ENCODE measurements at places on chromosomes 1 and 21.

DNA sequence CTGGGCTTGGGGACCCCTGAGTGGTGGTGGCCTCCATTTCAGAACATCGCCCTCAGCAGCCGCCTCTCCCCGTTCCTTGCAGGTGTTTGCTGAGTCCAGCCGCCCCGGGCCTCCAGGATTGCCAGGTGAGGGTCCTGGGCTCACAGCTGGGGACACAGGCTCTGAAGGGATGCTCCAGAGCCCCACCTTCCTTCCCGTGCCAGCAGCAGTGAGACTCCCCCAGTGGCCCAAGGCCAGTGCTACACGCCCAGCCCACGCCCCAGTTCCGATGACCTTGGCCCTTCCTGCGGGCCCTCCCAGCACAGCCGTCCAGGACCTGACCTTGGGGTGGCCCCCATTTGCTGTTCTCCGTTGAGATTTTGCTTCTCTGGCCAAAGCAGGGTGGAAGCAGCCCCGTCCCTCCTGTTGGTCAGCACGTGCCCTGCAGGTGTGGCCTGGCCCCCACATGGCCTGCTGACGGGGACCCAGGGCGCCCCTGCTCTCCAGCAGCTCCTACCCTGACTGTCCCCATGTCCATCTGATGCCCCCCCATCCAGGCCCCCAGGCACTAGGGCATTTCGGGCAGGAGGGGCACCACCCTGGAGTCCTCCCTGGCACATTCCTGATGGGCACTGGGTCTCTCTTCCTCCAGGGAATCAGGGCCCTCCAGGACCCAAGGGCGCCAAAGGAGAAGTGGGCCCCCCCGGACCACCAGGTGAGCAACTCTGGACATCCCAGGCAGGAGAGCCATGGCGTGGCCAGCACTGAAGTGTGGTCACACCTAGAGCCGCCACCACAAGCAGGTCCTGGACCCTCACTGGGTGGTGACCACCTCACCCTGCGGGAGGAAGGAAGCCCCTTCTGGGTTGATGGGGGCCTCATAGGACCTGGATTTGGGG is 45.0 kb downstream of the SLC19A1 start:
- DNase-seq: no peak

- DNase-seq: no peak
Measured at GRCh38 chr1:7253118-7253480, 467.8 kb downstream of the CAMTA1 start.

- DNase-seq: no peak
Measured at GRCh38 chr1:41497461-41498030, 13.1 kb upstream of the EDN2 start.

DNA sequence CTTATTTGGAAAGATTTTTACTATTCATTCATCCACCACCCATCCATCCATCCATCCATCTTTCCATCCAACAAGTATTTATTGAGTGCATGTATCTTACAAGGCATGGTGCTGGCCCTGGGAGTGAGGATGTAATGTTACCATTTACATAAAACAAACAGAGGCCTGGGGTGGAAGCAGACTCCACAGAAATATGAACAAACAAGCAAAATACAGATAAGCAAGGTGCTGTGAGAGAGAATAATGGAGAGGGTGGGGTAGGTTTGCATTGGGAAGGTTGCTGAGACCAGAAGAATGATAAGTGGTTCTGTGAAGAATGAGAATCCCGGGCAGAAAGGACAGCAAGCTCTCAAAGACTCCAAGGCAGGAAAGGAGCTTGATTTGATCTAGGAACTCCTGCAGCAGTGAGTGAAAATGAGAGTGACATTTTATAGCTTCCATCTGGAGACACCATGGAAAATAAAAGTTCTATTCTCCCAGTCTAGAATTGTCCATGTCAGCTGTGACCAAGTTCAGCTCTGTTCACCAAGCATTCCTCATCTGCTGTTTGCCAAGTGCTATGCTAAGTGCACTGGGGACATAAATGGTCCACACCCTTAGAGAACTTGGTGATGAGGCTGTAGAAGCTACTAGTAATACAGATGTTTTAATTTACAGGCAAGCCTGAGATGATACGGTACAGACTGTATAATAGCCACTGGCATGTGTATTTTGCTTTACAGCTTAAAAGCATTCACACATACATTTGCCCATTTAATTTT is 75.3 kb downstream of the PEX14 start:
- no peak for DNase-seq

DNA sequence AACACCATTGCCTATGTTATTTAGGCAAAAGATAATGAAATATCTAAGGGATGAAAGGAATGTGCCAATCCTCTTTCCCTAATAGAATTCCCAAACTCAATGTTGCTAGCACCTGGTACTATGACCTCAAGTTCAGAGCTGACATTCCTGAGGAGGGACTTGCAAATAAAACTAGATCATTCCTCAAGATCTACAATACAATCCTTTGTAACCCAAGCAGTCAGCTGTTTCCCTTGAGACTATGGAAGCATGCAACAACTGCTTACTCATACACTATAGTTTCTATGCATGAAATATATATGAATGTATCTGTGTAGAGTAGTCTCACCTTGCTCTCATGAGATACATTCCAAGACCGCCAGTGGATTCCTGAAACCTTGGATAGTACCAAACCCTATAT is 65.0 kb downstream of the ABL2 start:
- DNase-seq: no peak

DNA sequence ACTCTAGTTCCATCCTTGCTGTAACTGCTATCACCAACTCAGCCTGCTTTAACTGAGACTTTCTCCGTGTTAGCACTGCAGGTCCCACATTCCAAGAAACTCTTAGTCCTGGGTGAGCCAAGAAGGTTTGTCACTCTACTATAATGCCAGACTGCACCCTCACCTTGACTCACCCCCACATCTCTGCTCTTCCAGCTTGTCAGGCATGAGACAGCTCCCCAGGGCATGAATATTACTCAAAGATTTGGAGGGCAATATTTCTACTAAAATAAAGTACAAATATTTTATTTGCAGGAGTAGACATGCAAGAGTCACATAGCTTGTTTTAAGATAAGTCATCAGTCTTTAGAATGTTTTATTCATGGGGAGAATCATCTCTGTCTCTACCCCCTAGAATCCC is 110.2 kb downstream of the MATN1 start:
- no peak for DNase-seq

DNA sequence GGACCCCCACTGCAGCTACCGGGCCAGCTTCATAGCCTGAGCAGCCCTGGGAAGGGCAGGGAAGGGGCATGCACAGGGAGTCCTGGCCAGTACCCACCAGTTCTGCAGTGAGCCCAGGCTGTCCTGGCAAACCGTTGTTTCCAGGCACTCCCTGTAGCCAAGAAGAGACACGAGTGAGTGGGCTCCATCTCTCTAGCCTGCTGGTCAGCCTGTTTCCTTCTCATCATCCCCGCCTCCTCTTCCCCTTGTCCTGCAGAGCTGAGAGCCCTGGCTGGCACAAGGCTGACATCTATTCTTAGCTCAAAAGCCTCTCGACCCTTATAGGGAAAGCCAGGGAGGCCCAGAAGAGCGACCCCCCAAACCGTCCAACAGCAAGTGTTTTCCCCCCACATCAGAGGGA is 28.7 kb downstream of the COL16A1 start:
- DNase-seq: no peak

All from activated naive CD8-positive, alpha-beta T cell treated with anti-CD3 and anti-CD28 coated beads, Interleukin-2, amount 10 ng/mL, durations not matched to agents 7 days and 5 days (primary cell).